ENCODE measurements at places on chromosomes 2 and 18. TPM values are rescaled to one million over a fixed set of nuclear protein-coding genes. Genes with fewer than 3 reads are reported as not detected.

GRCh38 chr2:189548666-189549448, 31.7 kb downstream of the SLC40A1 start:
- DNase-seq, result no peak

DNA sequence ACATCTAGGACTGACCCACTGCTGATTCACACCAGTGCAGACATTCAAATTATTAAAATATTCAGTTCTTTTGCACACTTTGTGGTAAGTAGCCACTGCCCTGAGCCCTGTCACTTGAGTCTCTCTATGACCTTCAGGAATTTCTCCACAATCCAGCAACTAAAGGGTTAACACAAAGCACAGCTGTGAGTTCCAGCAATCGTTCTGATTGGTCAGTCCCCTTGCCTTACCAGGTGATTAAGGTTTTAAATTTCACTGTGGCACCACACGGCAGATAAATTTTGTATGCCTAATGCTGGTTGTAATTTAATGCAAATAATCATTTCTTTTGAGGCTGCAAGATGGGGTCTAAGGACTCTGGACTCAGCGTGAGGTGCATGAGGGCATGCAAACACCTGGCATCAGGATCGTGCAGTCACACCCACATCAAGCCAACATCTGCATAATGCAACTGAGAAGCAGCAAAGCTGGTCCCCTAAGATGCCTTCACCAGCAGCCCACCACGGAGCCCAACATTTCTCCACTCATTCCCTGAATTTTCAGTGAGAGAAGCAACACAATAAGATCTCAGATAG, 36.6 kb downstream of the SLC14A1 start:
- DNase-seq, result no peak

DNA sequence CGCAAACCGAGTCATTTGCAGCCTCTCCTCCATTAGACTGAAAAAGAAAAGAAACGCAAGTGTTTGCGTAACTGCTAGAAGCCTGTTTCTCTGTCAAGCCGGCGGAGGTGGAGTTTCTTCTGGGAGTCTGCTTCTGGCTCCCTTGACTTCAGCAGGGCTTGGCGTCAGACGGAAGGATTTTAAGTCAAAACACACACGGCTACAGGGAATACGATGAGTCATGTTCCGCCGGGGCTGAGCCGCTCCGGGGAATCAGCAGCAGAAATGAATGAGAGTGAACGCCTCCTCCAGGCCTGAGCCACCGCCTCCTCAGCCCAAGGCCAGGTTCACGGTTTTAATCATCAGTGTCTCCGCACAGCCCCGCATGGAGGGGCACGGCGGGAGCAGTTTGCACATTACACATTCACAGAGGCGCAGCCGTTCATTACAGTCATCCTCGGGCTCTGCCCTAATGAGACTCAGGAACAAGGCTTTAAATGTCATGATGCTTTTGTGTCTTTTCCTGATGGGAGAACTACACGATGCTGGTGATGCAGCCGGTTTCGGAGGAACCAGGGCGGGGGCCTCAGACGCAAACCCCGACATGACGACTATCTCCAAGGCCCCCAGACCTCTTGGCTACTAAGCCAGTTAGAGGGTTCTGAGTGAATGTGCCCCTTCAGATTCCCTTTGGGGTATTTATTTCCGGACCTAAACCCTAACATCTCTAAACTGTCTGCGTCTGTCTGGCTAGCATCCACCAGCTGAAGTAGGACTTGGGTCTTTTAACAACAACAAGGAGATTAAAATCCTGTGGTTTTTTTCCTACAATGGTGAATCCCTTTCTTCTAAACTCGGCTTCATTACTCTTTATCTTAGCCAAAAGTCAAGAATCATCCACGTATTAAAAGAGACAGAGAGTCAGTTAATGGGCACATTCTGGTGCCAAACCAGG, 11.1 kb upstream of the SCG2 start:
- DNase-seq, result peak; percentile 89

IL18RAP gene
- total RNA-seq, result 0.70 TPM

DNA sequence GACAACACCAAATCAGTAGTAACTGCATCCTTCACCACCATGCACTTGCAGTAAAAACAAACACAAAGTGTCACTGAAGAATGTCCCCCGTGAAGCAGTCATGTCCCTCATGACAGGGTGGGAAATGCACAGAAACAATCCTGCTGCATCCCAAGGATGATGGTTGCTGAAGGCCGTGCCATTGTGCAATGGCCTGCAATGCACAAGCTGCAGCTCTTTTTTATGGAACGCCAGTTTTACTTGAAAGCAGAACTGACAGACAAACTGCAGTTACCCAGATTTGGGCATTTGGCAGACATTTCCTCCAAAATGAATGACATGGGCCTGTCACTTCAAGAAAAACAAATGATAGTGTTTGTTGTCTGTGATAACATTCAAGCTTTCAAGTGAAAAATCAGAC, 2.4 kb upstream of the CHST10 start:
- no peak for DNase-seq

DNA sequence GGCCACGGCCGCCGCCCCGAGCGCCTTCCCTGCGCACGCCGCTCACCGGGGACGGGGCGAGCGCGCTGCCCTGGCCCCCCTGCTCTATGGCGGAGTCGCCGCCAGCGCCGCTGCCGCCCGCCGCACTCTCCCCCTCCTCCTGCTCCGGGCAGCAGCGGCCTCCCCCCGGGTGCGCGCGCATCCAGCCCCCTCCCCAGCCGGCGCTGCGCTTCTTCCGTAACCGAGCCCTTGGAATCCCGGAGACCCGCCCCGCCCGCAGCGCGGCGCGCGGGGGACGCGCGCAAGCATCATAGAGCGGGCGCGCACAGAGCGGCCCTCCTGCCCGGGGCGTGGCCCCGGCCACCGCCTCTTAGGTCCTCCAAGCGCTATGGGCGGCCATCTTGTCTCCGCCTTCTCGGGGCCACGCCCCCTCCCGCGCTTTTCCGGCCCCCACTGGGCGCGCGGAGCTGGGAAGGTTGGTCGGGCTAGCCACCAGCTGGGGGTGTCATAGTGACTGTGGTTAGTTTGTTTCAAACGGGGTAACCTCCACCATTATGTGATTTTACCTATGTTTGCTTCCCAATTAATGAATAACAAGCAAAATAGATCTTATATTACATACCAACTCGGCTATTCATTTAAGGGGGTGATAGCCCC, at the start of gene MBD2:
MBD2 (minus strand) TSS at position 291 of the 636 bp plus-strand sequence; CDS start at position 181, 110 bp downstream.
- DNase-seq, result peak; percentile 96

ABCG5 gene
- total RNA-seq, result not detected

AMER3 gene
- not detected for total RNA-seq

DNA sequence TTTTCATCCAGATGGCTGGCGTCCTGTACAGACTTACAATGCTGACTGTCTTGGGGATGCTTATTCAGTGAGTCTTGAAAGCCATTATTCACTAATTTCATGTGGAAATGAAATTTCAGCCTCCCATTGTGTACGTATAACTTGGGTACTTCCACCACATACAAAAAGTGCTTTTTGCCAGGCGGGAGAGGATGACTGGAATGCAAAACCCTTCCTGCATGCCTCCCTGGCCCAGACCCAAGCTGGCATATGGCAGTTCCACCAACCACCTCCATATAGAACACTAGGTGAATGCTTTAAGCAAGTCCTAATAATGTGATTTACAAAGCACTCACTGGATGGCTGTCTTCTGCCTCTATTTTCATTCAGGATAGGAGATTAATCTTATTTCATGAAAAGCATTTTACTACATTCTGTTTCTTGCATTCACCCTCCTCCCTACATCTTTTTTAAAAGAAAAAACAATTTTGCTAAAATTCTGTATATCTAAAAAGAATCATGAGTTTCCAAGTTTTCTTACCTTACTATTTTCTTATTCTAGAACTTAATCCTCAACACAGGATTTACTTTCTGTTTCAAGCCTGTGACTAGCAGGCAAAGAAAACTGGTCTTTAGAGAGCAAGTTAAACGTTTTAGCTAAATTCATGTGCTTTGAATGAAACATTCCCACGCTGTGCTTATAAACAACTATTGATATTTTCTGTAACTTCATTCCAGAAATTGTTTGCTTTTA, 327.6 kb downstream of the NCKAP5 start:
- no peak for DNase-seq

- DNase-seq, result no peak
These were observed 64.2 kb upstream of the CAPN13 start for GRCh38 chr2:30871440-30871839.

DNA sequence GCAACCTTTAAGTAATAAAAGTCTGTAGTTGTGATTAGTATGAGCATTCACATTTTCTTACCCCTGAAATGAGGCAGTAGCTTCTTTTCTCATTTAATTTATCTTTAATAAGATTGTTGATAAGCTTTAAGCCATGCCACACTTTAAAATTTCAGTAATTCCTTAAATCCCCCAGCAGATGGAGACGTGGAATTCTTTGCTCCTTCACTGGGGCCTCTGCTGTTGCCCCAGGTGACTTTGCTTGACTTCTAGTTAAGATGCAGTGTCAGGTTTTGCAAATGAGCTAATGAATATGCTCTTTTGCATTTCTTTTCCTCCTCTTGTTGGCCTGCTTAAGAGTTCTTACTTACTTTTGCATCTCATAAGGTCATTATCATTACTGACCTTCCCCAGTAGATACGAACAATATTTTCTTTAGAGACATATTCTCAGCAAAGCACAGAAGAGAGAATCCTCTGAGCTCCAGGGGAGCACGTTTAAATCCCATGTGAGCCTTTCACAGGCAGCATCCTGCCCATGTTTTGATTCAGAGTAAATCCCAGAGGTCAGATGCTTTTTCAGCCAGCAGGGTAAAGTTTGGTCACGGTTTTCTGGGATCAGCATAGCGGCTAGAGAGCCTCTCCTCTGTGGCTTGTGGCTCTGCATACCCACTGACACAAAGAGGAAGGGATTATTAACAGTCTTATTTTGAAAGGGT, 222.9 kb downstream of the PTPRM start:
- DNase-seq, result no peak

GRCh38 chr18:61334491-61334850, 1.2 kb downstream of the CDH20 start:
- DNase-seq, result no peak

CIB4 gene
- total RNA-seq, result not detected

GRCh38 chr2:197121756-197122385, 188.7 kb downstream of the ANKRD44 start:
- no peak for DNase-seq

GRCh38 chr18:3610813-3611212, 160.8 kb downstream of the TGIF1 start:
- peak; percentile 26 for DNase-seq

TXNDC2 gene
- not detected for total RNA-seq

GRCh38 chr18:31683968-31684278, 458 bp downstream of the B4GALT6 start:
- DNase-seq, result no peak

- no peak for DNase-seq
These were observed 37.6 kb upstream of the PMAIP1 start for GRCh38 chr18:59861963-59862819.

DNA sequence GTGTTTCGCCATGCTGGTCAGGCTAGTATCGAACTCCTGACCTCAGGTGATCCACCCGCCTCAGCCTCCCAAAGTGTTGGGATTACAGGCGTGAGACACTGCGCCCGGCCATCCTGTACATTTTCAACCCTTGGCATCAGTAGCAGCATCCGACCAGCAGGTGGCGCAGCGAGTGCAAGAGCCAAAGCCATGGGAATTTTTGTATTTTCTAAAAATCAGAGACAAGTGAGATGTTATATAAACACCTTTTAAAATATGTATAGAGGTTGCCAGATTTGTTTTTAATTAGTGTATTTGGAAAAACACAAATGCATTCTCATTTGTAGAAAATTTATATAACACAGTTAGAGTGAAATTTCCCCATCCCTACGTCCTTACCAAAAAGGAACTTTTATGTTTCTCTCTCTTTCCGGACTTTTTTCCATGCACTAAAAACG, 36.8 kb downstream of the MOGAT1 start:
- peak; percentile 89 for DNase-seq

SPR gene
- total RNA-seq, result 35.4 TPM

DNA sequence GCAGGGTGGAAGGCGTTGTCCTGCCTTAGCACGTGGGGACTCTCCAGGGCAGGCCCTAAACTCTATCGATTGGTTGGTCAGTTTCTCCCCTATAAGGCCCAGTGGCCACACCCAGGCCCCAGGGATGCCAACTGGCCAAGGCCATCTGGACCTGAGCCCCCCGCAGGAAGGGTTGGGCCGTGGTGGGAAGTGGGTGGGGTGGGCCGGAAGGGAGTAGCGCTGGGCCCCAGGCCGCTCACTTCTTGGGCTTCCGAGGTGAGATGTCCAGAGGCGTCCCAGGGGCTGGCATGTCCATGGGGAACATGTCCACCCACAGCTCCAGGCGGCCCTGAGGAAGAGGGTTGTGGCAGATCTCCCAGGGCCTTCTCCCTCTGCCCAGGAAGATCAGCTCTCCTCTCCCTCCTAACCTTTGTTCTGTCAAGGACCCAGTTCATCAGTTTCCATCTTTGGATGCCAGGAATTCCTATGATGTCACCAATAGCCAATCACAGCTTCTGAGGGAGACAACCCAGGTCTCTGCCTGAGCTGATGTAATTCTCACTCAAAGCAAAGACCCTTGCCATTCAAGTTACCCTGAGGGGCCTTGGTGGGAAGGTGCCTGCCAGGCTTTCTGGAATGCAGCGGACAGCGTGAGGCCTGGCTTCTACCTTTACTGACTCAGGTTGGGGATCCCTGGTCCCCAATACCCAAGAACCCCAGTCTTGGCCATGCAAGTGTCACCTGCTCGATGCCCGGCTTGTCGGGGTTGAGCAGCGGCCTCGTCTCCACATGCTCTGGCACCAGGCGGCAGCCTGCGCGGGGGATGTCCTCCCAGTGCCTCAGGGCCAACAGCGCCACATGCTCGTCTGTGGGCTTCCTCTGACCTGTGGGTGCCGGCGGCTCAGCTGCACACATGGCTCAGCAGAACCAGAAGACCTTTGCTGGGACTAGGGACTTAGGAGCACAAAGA, 14.4 kb downstream of the OTOF start:
- peak; percentile 62 for DNase-seq

DNA sequence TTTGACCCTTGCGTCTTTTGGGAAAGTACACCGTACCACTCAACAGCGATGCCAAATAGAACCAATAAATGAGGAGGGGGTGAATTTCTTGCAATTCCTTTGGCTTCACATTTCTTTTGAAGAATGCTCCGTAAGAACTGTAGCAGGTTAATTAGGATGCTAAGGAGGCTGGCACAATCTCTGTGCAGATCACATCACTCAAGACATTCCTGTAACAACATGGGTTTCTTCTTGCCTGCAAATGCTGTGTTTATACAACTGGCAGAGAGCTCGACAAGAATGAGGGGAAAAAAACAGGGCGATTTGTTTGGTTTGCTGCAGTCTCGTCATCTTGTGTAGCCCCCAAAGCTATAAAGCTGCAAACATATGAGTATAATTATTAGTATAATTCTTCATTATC, 424.8 kb upstream of the DCC start:
- no peak for DNase-seq

DNA sequence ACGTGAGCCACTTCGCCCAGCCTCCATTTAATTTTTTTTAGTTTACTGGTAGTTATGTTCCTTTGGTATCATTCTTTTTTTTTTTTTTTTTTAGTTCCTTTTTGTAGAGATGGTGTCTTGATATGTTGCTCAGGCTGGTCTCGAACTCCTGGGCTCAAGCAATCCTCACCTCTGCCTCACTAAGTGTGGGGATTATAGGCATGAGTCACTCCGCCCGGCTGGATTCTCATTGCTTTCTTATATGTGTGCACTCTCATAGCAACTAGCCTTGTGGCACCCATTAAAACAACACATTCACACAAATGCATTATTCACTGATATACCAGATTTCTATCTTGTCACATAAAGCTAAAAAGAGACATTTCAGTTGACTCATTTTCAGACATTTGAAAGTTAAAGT, 4.2 kb downstream of the TTC27 start:
- no peak for DNase-seq

CENPA gene
- total RNA-seq, result not detected

MPHOSPH10 gene
- 27.8 TPM for total RNA-seq

Measured in cardiac septum (tissue), 1 donor.